ENCODE measurements at places on chromosomes 3 and 15. TPM values are rescaled to one million over a fixed set of nuclear protein-coding genes. Genes with fewer than 3 reads are reported as not detected.

DNA sequence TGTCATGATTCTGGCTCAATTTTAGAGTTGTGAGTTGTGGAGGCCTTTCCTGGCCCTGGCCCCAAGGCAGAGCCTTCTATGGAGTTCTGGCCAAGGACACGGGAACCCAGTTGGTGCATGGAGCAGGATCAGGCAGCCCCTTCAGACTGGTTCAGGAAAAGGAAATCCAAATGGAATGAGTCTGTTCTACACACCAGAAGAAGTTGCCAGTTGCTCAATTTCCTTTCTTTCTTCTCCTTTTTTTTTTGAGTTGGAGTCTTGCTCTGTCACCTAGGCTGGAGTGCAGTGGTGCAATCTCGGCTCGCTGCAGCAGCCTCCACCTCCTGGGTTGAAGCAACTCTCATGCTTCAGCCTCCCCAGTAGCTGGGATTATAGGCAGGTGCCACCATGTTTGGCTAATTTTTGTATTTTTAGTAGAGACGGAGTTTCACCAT, 28.9 kb upstream of the BHLHE40 start:
- DNase-seq: peak; percentile 52

The KY gene
- 13.7 TPM for total RNA-seq

The ASB14 gene
- 13.4 TPM for total RNA-seq

The CCDC39 gene
- not detected for total RNA-seq

GRCh38 chr3:166484470-166484869, 647.2 kb upstream of the BCHE start:
- DNase-seq: no peak

DNA sequence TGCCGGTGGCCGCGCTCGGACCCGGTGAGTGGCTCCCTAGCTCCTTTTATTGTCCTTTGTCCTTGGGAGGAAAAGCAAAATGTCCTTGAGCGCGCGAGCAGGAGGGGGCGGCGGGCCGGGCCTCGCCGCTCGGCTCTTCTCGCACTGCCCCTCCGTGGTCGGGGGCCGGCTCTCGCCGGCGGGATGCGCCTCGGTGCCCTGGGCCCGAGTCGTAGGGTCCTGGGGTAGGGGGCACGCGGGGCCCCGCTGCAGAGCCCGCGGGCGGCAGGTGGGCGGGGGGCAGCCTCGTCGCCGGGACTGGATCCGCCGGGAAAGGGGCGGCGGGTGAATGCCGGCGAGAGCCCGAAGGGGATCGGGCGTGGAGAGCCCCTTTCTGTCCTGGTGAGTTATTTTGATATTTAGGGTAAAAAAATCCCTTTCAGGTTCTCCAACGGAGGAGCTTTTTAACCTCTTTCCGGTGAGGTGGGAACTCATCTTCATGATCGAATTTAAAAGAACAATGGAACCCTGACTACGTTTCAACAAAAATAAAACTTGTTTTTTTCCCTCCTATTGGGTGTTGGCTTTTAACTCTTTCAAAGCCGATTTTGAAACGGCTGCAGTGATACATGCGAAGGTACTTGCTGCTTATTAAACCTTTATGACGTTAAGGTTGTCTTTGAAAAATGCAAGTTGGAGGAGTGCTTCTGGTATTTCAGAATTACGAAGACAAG, 16.8 kb upstream of the CHD2 start:
- DNase-seq: peak; percentile 53

The TBC1D23 gene
- 33.2 TPM for total RNA-seq

The FBXL2 gene
- total RNA-seq: 1.3 TPM

- no peak for DNase-seq
Measured at GRCh38 chr3:99521551-99521950, 116.8 kb upstream of the COL8A1 start.

- peak; percentile 97 for DNase-seq
Measured at GRCh38 chr15:43800286-43801141, at the start of gene HYPK. Gene HYPK (plus strand): TSS chr15:43800599. CDS start chr15:43800623, 24 bp downstream.

The UPK1B gene
- total RNA-seq: not detected

GRCh38 chr3:20104167-20104661, 64.0 kb downstream of the KAT2B start:
- DNase-seq: no peak

DNA sequence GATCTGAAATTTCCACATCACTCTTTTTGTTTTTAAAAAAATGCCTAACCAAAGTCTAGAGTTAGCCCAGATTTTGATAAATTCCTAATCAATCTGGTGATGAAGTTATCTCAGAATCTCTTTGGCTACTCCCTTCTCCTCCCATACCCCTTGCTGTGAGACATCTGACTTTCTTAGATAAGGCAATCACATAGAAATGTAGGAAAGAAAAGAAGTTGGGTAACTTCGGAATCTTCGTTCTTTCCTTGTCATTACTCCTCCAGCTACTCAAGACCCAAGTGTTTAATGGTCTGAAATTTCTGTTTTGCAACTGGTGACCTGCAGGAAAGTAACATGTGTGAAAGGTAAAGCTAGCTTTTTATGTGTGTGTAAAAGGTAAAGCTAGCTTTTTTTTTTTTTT, 37.8 kb downstream of the MYL3 start:
- no peak for DNase-seq

The AAGAB gene
- 18.1 TPM for total RNA-seq

- no peak for DNase-seq
Measured at GRCh38 chr3:153927107-153927506, 194.1 kb upstream of the ARHGEF26 start.

The CLDN1 gene
- not detected for total RNA-seq

The GUCA1C gene
- 0.32 TPM for total RNA-seq

The NXPE3 gene
- 45.5 TPM for total RNA-seq

The NEK10 gene
- 11.7 TPM for total RNA-seq

GRCh38 chr3:128179484-128179819, 26.2 kb downstream of the EEFSEC start:
- DNase-seq: no peak

DNA sequence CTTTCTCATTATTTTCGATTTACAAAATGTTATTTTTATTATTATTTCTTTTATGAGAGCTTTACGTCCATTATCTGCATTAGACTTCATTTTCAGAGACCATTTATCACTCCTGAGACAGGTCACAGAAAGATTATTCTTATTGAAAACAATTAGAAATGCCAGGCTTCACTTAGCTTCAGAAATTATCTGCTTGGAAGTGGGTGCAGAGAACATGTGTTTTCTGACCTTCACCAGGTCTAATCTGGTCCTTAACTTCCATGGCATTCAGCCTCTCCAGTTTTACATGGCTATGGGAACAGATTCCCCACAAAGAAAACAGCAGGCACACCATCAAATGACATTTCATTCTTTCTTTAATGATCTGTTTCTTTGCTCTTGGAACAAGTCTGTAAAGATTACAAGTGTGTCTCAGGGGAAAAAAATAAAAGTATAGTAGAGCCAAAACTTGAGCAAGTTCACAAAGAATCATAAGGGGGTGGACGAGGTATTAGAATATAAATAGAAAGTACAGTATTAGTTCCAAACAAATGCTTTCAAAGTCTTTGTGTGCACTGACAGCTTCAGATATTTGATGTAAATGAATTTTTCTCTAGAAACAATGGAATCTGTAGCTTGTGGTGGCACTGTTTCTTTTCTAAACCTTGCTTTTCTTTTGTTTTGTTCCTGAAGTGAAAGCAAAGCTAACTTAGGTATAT, 294.2 kb upstream of the MEIS2 start:
- no peak for DNase-seq

DNA sequence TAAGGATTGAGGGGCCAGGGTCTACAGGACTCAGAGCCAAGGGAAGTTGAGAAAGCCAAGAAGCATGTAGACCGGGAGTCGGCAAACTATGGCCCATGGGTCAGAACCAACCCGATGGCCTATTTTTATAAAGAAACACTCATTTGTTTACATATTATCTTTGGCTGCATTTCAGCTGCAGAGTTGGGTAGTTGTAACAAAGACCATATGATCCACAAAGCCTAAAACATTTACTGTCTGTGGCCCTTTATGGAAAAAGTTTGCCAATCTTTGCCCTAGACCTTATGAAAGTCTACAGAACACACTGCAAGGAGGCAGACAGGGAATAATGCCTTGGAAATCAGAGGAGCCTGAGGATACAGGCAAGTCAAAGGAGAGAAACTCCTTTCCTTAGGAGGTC, 63.2 kb upstream of the MNS1 start:
- no peak for DNase-seq

The TGM5 gene
- total RNA-seq: not detected

DNA sequence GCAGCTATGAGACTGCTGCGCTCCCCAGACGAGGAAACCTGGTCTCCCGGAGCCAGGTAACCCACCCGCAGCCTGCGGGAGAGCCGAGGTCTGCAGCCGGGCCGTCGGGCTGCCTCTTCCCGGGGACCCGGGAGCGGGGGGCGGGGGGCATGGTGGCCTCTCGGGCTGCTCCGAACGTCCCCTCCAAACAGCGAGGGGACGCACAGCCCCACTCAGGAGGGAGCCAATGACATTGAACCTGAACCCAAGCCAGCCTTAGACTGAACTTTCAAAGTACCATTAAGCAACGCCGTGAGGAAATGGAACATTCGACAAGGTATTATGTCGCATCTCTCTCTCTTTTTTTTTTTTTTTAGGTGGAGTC, 29.8 kb upstream of the ALDH1A3 start:
- no peak for DNase-seq

The ENTPD3 gene
- total RNA-seq: 0.30 TPM

DNA sequence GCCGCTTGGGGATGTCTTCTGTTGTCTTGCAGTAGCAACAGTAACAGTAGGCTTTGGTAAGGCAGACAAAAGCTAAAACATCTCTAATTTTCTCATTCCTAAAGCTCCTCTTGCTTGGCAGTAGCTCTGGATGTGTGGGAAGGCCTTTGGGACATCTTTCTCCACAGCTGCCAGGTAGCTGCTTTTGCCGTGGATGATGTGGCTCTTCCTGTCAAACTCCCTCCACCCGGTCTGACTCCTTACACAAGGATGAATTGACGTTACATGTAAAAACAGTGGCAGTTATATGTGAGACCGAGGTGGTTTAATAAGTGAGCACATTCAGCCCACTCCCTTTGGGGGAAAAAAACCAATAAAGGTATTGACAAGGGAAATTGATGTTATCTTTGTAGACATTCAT, 309.1 kb downstream of the TUSC7 start:
- DNase-seq: no peak

GRCh38 chr3:111069974-111070771, 1.4 kb upstream of the NECTIN3 start:
- DNase-seq: no peak

- no peak for DNase-seq
Measured at GRCh38 chr3:30169487-30169886, 436.9 kb upstream of the TGFBR2 start.

The NR2F2 gene
- 11.0 TPM for total RNA-seq

The GABRG3 gene
- not detected for total RNA-seq

The CCNDBP1 gene
- 47.7 TPM for total RNA-seq

- no peak for DNase-seq
Measured at GRCh38 chr15:52111517-52112202, 915 bp downstream of the BCL2L10 start.

DNA sequence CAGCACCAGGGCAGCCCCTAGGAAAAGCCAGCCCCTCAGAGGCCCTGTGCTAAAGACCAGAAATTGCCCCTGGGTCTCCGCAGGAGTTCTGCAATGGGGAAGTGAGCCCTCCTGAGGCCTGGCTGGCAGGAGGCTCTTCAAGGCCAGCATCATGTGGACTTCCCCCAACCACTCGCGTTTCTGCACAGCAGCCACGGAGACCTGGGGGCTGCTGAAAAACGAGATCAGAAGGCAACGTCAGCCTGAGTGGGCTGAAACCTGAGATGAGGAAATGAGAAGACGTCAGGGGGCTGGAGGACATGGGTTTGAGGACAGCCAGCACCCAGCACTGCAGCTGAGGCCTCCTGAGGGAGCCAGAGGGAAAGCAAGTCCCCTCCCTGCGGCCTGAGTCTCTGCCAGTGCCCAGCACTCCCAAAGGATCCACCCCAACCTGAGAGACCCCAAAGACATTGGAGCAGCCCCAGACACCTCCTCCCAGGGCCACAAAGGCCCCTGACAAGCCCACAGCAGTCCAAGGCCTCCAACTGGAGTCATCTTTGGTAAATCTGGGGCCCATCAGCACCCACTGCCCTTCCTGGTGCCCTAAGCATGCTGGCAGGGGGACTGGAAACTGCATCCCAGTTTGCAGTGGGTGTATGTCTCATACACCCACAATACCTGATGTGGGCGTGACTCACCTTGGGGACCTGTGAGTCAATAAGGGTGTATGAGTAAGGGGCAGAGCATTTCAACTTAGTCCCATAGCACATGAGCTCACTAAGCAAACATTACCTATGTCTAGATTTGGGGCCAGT, 29.2 kb upstream of the CYP11A1 start:
- no peak for DNase-seq

The P2RY13 gene
- total RNA-seq: 1.0 TPM

- DNase-seq: peak; percentile 76
Measured at GRCh38 chr3:194871143-194871863, 185.6 kb downstream of the FAM43A start.

- no peak for DNase-seq
Measured at GRCh38 chr15:85742186-85742821, 52.4 kb downstream of the KLHL25 start.

- peak; percentile 85 for DNase-seq
Measured at GRCh38 chr3:13543253-13543652, 5.7 kb upstream of the FBLN2 start.
